ENCODE measurements at places on chromosomes 11 and 22.

DNA sequence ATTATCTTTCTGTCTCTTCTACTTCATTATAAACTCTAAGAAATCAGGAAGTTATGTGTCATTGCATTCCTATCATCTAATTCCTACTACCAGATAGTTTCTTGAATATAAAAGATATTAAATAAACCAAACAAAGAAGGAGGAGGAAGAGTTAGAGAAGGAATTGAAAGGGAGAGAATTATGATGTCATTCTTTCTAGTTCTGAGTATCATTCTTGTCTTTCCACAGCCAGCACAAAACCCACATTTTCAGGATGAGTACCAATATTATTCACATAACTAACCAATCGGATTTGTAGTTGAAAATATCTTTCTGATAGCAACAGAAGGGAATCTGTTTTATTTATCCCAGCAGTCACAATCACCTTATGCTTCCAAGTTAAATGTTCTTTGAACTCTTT, 13.3 kb downstream of the MS4A13 start:
- DNase-seq, result no peak

GRCh38 chr11:26227301-26227746, 104.6 kb upstream of the ANO3 start:
- DNase-seq, result no peak

GRCh38 chr11:128082574-128082973, 504.8 kb downstream of the ETS1 start:
- DNase-seq, result no peak

DNA sequence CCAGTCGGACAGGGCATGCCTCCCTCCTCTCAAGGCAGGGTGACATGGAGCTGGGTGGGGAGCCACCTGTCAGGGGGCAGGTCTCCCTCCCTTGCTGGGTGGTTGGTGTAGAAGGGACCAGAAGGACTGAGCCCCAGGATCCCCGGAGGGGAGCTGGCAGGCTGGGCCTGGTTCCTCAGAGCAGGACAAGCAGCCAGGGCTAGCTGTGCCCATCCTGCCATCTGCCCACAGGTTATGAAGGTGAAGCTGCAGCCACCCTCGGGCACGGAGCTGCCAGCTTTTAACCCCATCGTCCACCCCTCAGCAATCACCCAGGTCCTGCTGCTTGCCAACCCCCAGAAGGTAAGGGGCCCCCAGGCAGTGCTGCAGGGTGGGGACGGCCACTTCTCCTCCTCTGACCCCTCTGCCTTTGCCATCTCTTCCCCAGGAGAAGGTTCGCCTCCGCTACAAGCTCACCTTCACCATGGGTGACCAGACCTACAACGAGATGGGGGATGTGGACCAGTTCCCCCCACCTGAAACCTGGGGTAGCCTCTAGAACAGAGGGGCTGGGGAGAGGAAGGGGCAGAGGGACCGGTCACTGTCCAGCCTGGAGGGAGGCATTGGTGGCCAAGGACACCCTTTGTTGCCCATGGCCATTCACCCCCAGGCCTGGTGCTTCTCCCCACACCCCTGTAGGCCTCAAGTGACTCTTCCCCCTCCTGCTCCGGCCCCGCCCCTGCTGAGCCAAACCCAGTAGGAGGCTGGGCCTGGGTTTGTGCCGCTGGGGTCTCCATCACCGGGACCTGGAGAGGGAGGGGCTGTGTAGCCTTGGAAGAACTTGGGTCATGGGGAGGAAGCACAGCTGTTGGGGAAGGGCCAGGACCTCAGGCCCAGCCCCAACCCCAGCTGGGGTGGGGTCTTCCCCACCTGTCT, 7.0 kb upstream of the SH3BP1 start:
- no peak for DNase-seq

DNA sequence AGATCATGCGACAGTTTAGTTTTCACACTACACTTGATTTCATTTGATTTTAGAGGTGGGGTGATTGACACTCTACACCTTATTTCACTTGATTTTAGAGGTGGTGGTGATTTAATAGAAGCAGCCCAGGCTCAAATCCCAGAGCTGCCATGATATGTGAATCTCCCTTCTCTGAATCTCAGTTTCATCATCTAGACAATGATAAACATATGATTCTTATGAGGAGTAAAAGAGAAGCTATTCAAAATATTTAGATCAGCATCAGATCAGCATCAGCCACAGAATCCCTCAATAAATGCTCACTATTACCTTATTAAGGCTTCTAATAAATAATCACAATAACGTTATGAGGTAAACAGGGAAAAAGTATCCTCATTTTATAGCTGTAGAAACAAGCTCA, 98.8 kb downstream of the MSANTD4 start:
- no peak for DNase-seq

- no peak for DNase-seq
Observed at GRCh38 chr11:126534141-126534805, 178.8 kb downstream of the ST3GAL4 start.

- no peak for DNase-seq
Observed at GRCh38 chr11:47137476-47137875, 39.2 kb downstream of the ARFGAP2 start.

DNA sequence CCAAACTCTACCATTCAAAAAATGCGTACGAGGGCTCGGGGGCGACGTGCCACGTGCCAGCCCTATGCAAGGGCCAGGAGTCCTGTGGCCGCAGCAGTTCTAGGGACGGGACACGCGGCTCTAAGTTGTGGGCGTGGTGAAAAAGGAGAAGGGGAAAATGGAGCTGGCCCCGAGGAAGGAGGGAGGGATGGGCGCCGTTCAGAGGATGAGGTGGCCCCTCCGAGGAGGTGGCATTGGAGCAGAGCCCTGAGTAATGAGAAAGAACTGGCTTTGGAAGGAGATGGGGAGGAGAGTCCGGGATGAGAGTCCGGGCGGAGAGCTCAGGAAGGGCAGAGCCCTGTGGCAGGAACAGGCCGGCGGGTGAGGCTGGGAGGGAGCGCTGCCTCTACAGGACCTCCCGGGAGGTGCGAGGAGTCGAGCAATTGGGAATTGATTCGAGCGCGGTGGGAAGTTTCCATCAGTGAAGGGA, 21.0 kb downstream of the OTUB1 start:
- no peak for DNase-seq

- no peak for DNase-seq
Observed at GRCh38 chr22:44412136-44412731, 85.8 kb downstream of the RTL6 start.

GRCh38 chr22:17968126-17968525, 56.2 kb downstream of the MICAL3 start:
- no peak for DNase-seq

GRCh38 chr22:49862496-49862776, 8.8 kb downstream of the ZBED4 start:
- no peak for DNase-seq

- DNase-seq, result no peak
Observed at GRCh38 chr22:49398646-49399045, 429.0 kb downstream of the BRD1 start.

GRCh38 chr22:44143105-44143474, 37.6 kb upstream of the PARVG start:
- DNase-seq, result no peak

DNA sequence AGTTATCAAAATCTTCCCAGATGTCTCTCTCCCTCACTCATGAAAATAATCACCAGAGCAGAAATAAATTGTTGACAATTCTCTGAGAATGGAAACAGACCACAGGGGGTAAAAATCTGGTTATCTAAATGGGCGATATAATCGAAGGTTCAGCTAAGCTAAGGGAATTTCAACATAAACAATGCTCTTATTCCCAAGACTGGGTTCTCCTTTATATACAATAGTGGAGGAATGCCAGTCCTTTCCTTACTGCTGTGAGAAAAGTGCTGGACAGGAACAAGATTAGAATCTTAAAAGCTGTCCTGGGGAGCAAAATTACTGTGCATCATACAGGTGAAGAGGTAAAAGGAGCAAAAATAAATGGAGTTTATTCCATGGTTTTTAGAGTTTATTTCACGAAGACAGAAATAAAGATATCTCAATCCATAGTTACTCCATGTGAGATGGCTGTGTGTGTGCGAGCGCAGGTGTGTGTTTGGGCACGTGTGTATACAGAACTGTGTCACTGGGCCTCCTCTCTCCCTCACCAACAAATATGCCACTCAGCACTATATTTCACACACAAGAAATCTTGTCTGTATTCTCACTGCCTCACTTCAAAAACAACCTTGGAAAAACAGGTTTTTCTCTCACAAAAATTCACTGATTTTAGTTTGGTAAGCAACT, 385.6 kb downstream of the DCDC1 start:
- DNase-seq, result no peak

- DNase-seq, result no peak
Observed at GRCh38 chr11:45754261-45754709, 50.7 kb upstream of the SLC35C1 start.

DNA sequence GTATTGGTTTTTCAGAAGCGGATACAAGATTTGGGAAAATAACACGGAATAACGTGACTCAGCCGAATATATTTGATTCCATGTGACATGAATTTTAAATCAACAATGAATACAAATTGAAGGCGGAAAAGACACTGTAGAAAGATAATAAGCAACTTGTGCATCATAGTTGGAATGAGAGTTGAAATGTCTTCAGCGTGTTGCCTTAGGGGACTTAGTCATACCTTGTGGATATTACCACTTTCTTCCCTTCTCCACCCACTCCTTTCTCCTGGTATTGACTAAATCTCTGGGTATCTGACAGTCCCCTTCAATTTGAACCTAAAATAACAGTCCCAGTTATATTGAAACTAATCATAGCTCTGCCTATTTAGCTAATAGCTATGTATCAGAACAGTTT, 2373.1 kb upstream of the RAG2 start:
- no peak for DNase-seq

Measured in anterior cingulate cortex (tissue), 58 donors.